ENCODE measurements at places on chromosomes 2 and 18.
A peak's percentile ranks its signal among the peaks of the same experiment; 100 is the strongest.

GRCh38 chr18:22606563-22607283, 189.0 kb upstream of the CTAGE1 start:
- DNase-seq, result no peak

DNA sequence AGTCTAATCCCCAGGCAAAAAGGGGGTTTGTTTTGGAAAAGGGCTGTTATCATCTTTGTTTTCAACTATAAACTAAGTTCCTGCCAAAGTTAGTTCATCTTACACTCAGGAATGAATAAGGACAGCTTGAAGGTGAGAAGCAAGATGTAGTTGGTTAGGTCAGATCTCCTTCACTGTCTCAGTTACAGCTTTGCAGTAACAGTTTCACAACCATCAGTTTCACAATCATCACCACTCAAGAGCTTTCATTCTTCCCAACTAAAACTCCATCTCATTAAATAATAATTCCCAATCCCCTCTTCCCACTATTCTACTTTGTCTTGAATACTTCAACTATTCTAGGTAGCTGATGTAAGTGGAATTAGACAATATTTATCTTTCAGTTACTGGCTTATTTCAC, 200.9 kb downstream of the NYAP2 start:
- DNase-seq, result no peak

DNA sequence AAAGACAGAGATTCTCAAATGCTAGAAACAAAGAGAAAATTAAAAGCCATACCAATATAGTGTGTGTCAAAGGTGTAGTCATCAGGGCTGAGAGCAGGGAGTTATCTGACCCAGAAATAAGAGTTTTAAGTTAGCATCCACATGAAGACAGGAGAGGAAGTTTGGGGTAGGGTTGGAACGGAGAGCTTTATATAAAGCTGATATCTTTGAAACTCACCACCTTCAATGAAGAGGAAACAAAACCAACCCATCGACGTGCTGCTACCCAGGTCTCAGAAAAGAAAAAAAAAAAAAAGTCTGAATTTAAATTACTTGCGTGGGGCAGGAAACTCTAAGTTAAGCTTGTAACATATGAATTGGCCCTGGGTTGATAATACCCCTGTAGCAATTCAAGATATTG, 42.4 kb downstream of the ARL4C start:
- peak; percentile 71 for DNase-seq

GRCh38 chr18:79006106-79006795, 26.6 kb downstream of the SALL3 start:
- no peak for DNase-seq

DNA sequence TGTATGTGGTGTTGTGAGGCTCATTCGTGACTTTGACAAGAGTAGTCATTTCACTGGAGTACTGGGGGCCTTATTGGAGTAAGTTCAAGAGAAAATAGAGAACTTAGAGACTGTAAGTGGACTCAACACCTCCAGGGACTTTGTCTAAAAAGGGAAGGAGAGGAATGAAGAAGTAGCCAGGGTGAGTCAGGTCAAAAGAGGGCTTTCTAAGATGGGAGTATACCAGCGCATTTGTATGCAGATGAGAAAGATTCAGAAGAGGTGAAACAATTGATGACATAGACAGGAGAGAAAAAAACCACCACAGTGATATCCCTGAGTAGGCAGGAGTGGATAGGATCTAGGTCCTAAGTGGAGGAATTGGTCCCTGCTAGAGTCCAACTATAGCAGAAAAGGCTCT, 246.8 kb downstream of the IKZF2 start:
- DNase-seq, result no peak

DNA sequence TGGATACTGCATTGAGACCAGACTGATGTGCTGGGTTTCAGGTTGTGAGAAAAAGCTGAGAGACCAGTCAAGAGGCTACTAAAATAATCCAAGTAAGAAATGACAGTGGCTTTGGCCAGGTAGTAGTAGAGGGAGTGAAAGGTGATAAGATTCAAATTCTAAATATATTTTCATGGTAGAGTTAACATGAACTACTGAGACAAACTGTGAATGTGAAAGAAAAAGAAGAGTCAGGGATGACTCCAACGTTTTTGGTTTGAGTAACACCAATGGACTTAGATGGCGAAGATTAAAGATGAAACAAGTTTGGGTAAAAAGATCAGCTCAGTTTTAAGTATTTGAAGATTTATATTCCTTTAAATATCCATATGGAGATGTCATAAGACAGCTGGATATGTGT, 209.4 kb downstream of the ZEB2 start:
- DNase-seq, result no peak

GRCh38 chr2:203662487-203662886, 44.0 kb upstream of the CD28 start:
- no peak for DNase-seq

DNA sequence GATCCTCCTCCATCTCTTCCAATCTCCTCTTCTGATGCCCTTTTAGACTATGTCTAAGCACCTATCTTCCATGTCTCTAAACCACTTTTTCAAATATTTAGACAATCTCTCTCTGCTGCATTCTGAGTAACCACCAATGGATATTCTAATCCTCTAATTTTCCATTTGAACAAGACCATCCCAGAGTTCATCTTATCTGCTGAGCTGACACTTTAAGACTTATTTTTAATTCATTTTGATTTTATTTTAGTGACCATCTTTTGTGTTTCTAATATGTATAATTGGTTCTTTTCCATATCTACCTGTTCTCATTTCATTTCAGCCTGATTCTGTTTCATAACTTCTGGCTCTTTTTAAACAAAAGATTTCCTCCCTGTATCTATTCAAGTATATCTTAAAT, 369.9 kb downstream of the CLIP4 start:
- DNase-seq, result no peak

GRCh38 chr2:113245276-113245711, 33.4 kb downstream of the PAX8 start:
- no peak for DNase-seq

DNA sequence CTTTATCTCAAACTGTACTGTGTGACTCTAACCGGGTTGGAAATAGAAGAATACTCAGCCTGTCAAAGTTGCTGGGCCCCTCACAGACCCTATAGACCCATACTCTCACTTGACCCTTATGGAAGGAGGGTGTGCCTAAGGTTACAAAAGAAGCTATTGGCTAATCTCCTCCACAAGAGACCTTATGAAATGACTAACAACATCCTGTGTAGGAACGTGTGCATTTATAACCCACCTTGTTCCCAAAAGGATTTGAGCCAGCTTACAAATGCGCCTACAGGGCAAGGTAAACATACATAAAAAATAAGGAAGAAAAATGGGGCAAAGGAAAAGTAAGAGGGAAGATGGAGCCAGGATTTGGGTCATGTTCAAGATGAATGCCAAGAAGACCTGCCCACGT, 225.4 kb upstream of the SMAD2 start:
- no peak for DNase-seq

GRCh38 chr2:150101947-150102346, 385.5 kb downstream of the RND3 start:
- no peak for DNase-seq

DNA sequence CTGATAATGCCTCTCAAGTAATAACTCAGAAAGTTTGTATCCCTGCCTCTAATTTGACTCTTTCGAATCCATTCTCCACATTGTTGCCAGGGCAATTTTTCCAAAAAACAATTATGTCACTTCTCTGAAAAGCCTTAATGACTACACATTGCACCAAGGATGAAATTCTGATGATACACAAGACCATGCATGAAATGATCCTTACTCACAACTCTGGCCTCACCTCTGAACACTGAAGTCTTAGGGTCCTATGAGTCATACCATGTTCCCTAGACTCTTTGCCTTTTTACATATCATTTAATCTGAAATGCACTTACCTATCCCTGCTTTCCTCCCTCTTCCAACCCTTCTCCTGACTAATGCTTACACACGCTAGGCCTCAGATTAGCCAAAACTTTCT, 51.0 kb downstream of the WDPCP start:
- DNase-seq, result no peak

- DNase-seq, result peak; percentile 22
Observed at GRCh38 chr18:77220726-77221125, 28.9 kb upstream of the GALR1 start.

DNA sequence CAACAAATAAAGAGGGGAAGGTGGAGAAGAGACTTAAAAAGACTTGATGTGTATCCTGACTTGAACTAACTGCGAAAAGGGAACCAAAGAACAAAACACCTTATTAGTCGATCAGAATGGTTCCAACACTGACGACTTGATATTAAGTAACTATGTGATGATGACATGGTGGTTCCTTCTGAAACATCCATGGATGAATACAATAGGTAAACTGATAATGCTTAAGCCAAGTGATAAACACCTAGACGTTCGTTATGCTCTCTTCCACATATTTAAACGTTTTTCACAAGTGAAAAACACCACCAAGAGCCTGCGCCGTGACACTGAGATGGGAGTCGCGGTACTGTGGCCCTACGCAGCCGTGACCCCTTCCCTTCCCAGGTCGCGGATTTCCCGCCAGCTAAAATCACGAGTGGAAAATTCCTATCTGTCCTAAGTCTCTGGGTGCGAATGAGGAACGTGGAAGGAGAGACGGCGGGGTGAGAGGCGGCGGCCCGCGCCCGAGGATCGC, 797 bp downstream of the TTC32 start:
- DNase-seq, result no peak

DNA sequence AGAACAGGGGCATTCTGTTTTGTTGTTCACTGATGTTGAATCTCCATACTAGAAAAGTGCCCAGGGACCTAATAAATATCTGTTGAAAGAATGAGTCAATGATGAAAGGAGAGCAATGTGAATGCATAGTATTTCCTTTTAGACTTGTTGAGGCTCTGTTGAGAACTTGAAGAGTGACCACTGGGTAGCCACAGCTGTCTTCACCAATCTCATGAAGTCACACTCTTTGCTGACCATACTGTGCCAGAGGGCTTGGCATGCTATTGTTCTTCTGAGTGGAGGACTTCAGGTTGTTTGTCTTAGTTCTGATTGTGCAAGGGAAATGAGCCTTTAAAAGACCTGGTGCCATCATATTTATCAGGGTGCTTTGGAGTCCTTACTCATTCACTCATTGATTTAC, 41.6 kb upstream of the NT5C1B start:
- no peak for DNase-seq

GRCh38 chr2:237732790-237733381, 65.7 kb upstream of the RBM44 start:
- DNase-seq, result no peak

DNA sequence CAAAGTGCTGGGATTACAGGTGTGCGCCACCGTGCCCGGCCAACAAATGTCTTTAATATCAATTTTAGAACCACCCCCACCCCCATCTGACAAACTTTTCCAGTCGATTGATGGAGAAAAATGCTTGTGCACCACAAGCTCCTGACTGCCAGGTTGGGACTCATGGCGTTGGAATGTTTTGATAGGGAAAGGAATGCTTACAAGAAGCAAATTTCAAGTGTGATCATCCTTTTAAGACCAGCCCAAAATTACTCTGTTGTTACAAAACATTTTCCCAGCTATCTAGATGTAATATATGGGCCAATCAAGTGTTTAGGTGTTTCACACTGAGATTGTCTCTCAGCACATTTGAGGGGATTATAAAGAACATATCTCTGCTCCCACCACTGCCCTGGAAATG, 45.2 kb downstream of the UBXN4 start:
- no peak for DNase-seq

DNA sequence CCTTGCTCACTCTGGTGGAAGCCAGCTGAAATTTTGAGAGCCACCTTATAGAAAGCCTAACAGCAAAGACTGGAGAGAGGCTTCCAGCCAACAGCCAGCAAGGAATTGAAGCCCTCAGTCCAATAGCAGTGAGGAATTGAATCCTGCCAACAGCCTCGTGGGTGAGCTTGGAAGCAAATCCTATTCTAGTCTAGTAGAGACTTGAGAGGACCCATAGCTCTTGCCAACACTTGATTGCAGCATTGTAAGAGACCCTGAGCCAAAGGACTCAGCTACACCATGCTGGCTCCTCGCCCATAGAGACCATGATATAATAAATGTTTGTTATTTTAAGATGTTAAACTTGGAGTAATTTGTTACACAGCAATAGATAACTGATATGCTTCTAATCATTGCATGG, 403.0 kb upstream of the TNP1 start:
- DNase-seq, result no peak

- DNase-seq, result no peak
Observed at GRCh38 chr2:62409442-62409841, 96.6 kb downstream of the TMEM17 start.

- no peak for DNase-seq
Observed at GRCh38 chr18:7467708-7468466, 99.2 kb upstream of the PTPRM start.

GRCh38 chr2:73293534-73294171, at the start of gene EGR4:
Gene EGR4 (minus strand): TSS chr2:73293548. CDS start chr2:73293317, 231 bp downstream.
- DNase-seq, result peak; percentile 91

- DNase-seq, result no peak
Observed at GRCh38 chr2:128986867-128987268, 668.2 kb upstream of the HS6ST1 start.

- no peak for DNase-seq
Observed at GRCh38 chr18:74283646-74284045, 8.1 kb downstream of the CYB5A start.

DNA sequence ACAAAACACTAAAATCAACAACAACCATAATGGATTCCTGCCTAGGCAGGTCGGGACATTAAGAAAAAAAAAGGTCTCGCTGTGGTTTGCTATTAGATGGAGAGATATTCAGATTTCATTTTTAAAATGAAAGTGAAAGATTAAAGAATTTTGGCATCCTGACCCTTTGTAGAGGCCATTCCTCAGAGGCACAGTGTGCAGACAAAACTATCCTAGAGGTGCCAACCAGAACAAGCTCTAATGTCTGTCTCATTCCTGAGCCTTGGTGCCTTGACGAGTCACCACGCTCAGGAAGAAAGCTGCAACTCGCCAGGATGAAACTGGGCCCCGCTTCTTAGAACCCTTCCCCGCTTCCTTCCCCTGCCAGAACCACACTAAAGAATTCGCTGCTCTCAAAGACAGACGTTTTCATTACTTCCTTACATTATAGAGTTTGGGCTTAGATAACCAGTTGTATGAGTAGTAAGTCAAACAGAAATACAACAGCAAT, 156.0 kb downstream of the TGIF1 start:
- DNase-seq, result peak; percentile 43

GRCh38 chr2:762646-763045, 85.4 kb upstream of the TMEM18 start:
- DNase-seq, result no peak

DNA sequence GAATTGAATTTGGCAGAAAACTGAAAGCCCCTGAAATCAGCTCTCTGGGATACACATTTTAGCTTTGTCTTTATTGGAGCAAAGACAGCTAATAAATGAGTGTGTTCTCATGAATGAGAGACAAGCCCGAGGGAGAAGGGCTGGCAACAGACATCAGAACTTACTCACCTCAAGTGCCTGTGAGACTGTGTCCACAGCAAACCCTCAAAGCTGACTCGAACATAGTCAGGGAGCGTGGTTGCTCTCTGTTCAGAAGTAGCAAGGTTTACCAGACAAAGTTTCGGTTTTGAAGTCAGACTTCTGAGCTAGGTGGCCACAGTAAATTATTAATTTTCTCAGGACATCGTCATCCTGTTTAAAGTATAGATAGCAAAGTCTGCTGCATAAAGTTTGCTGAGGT, 207.9 kb downstream of the CMPK2 start:
- no peak for DNase-seq

GRCh38 chr2:34909992-34910705, 1311.0 kb upstream of the FAM98A start:
- no peak for DNase-seq
